ENCODE measurements at places on chromosomes 4 and X.

- DNase-seq = no peak
Observed at GRCh38 chr4:74021601-74022000, 16.9 kb downstream of the CXCL3 start.

DNA sequence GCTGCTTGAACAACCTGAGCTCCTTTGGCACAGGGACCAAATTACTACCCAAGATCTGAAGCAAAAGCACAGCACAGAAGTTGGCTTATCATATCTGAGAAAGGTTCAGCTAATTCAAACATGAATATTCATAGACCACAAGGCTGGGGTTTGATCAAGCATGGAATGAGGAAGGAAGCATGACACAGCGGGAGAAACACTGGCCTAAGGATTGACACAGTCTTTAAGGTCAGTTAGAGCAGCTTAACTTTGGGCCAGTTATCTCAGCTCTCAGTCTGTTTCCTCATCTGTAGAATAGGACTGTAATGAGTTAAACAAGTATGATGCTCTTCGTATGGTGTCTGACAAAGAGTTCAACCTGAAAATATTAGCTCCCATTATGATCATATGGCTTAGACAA, 88.5 kb upstream of the CBR4 start:
- DNase-seq = no peak

GRCh38 chr4:75679876-75680575, 6.8 kb upstream of the G3BP2 start:
- no peak for DNase-seq

DNA sequence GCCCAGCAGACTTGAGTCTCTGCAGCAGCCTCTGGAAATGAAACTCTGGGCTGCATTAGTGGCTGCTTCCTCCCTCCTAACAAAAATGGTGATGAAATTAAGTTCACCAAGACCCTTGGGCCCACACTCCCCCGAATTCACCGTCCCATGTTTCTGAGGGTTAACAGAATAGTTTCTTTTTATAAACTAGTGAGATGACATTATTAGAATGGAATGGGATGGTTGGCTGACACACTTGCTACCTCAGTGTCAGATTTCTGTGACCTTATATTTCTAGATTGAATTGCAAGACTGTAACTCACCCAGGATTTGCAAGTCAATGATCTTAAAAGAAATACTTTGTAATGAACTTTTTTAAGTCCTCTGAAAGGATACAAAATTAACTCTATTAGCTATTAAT, 127.1 kb downstream of the SHROOM3 start:
- DNase-seq = no peak

- no peak for DNase-seq
Observed at GRCh38 chrX:117092641-117093040, 629.9 kb upstream of the CT83 start.

DNA sequence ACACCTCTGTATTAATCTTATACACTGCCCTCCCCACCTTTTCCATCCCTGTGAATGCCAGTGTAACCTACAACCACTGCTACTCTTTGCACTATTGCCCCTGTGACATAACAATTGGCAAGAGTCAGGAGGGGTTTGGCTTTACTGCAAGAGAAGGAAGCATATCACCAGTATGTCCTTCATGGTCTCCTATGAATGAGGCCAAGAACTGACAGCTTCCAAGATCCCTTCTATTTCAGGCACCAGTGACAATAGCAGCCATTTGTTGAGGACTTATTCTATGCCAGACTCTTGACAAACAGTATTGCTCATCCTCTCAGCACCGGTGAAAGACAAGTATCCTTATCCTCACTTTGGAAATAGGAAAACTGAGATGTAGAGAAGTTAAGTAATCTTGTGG, 363.9 kb downstream of the MID1IP1 start:
- no peak for DNase-seq

DNA sequence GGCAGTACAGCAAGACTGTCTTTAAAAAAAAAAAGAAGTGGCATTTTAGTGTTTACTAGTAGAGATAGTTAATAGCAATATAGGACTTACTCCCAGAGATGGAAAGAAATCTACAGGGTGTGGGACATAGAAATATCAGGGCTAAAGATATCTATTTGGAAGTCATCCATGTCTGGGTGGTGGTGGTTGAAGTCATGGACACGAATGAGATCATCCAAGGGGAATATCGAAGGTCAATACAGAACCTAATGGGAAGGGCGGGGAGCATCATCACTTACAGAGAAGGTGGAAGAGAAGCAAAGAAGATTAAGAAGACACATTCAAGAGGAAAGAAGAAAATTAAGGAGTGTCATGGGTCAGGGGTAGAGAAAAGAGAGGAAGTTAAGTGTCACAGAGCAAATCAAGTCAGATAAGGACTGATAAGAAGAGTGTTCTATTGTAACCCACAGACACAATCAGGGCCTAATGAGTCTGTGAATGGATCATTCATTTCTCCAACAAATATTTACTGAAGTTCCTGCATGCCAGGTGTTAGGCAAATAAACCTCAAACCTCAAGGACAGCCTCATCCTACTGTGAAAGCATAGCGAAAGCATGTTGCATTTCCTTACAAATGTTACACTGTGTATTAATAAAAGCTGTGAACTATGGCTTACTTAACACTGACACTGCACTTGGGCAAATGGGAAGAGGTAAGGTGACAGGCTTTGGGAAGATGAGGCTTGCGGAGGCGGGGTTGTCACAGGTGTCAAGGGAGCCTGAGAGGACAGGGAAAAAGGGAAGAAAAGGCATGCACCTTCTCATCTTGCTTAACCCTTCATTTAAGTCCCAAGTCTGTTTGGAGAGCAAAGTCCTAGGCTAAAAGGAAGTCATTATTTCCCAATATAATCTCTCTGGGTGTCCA, 65.3 kb downstream of the ELOVL6 start:
- no peak for DNase-seq

DNA sequence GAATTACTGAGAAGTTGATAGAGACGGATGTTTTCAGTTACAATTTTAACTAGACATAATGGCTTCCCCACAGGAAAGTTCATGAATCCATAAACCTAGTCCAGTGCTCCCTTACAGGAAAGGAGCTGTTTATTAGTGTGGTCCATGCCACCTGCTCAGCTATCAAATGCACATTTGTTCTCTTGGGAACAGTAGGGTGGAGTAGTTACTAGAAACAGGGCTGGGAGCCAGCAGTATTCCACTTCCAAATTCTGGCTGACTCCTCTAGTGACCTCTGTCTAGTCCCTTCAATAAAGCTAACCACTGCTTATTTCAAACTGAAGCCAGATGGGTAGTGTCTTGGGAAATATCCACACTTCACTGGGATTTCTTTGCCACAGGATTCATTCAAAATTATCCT, 88.4 kb upstream of the TLL1 start:
- no peak for DNase-seq

- no peak for DNase-seq
Observed at GRCh38 chr4:1939664-1940509, 68.7 kb downstream of the NSD2 start.

DNA sequence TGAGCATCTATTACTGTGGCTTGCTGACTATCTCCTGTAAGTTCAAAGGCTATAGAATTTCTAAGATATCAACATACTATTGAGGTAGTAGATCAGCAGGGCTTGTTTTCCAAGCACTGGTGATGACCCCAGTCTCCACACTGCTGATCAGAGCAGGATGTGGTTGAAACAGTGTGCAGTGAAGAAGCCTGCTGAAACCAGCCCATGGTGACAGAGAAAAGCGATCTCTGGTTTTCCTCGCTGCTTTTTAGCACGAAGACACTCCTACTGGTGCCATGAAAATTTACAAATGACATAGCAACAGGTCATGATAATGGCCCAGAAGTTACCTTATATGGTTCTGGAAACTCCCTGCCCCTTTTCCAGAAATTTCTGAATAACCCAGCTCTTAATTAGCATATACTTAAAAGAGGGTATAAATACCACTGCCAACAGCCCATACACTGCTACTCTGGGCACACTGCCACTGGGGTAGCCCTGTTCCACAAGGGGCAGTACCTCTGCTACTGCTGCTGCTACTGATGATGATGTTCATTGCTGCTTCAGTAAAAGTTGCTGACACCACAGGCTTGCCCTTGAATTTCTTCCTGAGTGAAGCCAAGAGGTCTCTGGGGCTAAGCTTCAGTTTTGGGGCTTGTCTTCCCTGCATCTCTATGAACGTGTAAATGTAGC, 1689.5 kb upstream of the PCDH10 start:
- no peak for DNase-seq

- DNase-seq = no peak
Observed at GRCh38 chr4:4639370-4639769, 97.5 kb upstream of the STX18 start.

DNA sequence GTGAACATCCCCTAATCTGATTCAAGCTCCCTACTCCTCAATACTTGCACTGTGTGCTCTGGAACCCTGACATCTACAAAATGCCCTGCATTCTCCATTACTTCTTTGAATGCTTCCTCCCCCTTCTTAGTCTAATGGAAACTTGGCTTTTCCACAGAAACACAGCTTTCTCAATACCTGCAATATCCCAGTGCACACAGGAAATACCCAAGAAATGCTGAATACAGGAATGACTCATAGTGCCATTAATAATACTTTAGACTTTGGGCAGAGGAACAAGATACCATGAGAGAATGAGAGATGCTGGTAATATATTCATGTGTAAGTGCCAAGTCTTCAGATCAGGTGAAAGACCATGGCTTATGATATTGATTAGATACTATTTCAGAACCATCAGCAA, 5.6 kb downstream of the QRFPR start:
- DNase-seq = no peak

GRCh38 chr4:137659431-137659830, 127.1 kb upstream of the PCDH18 start:
- DNase-seq = no peak

- no peak for DNase-seq
Observed at GRCh38 chr4:168516841-168517240, 20.0 kb downstream of the PALLD start.

GRCh38 chr4:39700554-39700953, 2.6 kb downstream of the UBE2K start:
- no peak for DNase-seq

GRCh38 chrX:46704767-46705386, 54.0 kb downstream of the SLC9A7 start:
- no peak for DNase-seq

GRCh38 chr4:19940861-19941260, 310.8 kb upstream of the SLIT2 start:
- DNase-seq = no peak

DNA sequence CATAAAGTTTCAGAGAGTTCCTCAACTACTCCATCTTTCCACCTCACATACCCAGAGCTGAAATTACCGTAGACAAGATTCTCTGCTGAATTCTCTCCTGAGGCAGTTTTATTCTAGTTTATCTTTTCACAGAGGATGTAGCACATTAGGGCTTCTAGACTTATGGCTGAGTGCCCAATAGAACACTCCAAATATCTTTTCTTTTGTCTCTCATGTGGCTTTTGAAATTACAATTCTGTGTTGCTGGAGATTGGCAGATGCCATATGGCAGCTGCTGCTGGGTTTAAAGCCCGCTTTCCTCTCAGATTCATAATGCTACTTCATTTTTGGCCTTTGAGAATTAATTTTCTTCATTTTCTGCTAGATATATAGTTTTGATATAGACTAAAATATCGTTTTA, 107.6 kb upstream of the BANK1 start:
- no peak for DNase-seq

GRCh38 chr4:113462286-113462685, 299.3 kb downstream of the CAMK2D start:
- no peak for DNase-seq

DNA sequence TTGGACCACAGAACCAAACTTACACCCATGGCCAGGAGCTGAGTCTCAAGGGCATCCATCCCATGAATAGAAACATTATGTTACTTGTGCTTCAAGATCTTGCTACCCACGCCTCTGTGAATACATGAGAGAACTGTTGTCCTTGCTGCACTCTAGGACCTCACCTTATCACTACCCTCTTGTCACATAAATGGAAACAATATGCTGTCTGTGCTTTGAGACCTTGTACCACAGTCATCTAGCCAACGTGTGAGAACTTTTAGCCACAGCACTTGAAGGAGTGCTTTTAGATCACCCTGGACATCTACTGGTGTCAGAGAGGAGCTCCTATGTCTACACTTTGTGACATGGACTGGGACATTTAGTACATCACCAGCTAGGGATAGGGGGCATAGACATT, 30.7 kb upstream of the HUWE1 start:
- no peak for DNase-seq

DNA sequence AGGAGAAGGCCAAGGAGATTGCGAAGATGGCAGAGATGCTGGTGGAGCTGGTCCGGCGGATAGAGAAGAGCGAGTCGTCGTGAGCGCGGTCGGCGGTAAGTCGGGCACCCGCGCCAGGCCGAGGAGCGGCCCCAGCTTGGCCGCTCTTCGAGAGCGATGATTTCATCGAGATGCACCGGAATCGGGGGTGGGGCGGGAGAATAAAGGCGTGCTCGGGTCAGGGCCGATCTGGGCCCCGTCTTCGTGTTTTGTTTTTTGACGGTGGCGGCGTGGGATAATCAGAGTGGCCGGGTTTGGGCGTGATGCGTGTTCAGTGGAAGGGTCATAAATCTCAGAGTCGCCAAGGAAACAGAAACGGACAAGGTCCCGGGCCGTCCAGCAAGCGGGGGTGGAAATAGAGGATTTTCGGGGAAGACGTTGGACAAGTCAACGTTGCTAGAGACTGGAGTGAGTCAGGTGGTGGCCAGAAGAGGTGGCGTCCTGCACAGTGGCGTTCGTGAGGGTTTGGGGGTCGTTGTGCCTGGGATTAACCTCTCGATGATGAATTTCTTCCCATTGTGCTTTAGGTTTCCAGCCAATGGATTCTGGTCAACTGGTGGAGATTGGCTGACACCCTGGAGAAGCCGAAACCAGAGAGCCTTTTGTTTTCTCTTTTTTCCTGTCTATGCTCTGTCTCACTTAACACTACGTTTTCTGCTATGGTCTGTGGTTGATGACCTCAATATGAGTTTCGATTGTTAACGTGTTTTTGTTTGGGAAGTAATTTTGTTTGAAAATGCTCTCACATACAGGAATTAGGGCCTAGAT, 882 bp downstream of the MRFAP1 start:
- peak; percentile 26 for DNase-seq

DNA sequence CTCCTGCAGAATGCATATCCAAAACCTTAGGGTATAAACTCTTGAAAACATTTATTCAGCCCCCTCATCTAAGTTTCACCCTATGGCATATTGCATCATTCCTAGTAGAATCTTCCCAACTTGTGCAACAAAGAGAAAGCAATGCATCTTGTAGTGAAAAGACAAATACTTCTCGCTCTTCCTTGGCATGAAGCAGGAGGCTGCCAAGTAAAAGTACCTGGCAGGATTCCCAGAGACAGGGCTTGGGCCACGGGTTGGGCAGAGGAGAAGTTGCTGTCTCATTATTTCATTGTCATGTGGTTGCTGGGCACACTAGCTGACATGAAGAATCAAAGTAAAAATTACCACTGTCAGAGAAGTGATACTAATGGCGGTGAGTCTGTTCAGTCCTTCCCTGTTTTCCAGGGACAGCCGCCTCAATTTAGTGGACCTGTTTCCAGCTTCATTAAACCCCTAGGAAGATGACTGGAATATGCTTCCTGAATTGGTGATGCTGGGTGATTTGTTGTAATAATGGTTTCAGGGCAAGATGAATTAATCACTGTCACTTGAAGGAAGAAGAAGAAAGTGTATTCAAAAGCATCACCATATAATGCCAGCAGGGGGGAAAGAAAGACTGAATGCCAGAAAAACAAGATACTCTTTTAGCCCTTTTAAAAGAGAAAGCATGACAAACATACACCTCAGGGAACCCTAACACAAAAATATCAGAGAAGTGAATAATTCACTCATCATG, 380.5 kb upstream of the IGFBP7 start:
- no peak for DNase-seq

All from stimulated activated CD4-positive, alpha-beta T cell treated with anti-CD3 and anti-CD28 coated beads, TNF-alpha, amount 100 ng/mL, for 4 hours (primary cell).